A549 (cell line): ENCODE measurements at places on chromosomes 1 and 21. TPM values are rescaled to one million over a fixed set of nuclear protein-coding genes. Genes with fewer than 3 reads are reported as not detected.

- no peak for DNase-seq
Measured at GRCh38 chr1:110637475-110637874, 31.3 kb upstream of the KCNA2 start.

DNA sequence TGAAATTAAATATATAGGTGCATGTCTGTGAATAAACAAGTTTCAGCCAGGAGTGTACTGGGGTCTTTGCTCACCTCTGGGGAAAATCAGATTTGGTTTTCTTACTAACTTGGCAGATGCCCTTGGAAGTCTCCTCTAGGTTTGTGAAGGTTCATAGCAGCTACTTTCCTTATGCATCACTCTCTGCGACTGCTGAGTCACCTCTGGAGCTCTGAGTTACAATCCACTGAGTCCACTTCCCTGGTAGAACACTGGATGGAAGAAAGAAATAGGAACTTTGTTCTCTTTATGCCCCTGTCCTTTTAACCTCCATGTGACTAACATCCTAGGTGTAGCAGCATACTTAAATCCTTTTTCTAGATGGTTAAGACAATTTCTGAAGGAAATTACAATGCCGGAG is 4.4 kb upstream of the FASLG start:
- DNase-seq = peak; percentile 28

DNA sequence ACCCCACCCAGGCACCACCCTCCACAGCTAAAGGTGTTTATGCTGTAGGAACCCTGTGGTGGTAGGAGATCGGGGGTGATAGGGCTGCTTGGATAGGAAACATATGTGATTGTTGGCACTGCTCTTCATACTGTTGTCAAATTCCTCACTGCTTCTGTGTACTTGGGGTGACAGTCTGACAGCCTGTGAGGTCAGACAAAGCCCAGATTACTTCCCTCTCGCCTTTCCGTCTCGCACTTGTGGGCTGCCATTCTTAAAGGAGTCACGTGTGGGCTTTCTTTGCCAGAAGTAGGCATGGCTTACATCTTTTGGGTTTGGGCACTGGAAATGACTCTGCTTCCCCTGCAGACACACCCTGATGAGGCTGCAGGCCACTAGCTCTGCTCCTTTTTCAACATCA is 363.8 kb downstream of the DISC1 start:
- DNase-seq = no peak

GRCh38 chr1:9680828-9681227 is 29.3 kb downstream of the PIK3CD start:
- DNase-seq = no peak

- DNase-seq = no peak
Measured at GRCh38 chr1:10714337-10715114, 81.9 kb downstream of the CASZ1 start.

The FAAH gene
- 0.98 to 1.3 TPM (median 1.2 TPM) in 3 replicates for polyA plus RNA-seq
